NCI-H1417 treated with DMSO at 0.1 percent for 48 hours (cell line): ENCODE measurements at places on chromosomes 16 and 17.

DNA sequence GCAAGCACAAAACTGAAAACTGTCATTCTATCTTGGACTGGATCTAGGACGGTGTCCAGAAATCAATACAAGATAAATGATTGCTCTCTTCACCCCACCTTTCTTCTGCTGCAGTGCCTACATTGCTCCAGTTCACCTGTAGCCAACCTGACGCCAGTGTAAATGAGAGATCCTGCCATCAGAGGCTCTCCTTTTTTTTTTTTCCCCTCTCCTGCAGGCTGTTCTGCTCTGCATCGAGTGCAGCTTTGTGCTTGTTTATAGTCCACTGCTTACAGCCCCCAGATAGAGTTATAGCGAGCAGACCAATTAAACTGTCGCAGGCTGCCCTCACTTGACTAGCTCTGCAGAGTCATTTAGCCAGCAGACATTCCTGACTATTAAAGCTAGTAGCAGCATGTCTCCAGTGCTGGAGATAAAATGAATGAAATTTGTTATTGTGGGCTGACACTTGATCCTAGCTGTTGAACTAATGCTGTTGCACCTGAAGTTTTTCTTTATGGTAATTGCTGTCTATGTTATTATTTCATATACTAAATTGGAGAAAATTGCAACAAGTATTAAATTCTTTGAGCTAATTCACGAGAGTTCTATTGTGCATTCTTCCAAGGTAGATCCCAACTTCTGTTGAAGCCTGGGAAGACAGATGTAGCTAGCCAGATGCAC is 257.1 kb downstream of the FTO start:
- DNase-seq, result no peak

GRCh38 chr16:67236563-67237395 is 9.8 kb downstream of the TMEM208 start:
- no peak for DNase-seq

DNA sequence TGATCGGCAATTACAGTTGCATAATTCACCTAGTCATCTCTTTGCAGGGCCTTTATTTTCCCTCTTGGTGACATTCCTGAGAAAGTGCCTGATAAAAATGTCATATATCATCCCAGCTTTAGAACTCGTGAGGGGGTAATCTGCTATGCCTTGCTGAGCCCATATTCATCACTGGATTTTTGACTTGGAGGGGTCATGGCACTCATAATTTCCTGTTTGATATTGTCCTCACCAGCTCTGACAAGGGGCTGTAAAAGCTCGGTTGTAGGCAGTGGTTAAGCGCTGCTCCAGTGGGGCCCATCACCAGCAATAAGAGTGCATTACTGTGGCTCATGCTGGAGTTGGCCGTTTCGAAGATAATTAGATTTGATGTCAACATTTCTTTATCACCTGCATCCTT is 227.3 kb downstream of the IRX3 start:
- no peak for DNase-seq

- DNase-seq, result no peak
These were observed 577 bp downstream of the GSPT1 start for GRCh38 chr16:11915114-11915643.

DNA sequence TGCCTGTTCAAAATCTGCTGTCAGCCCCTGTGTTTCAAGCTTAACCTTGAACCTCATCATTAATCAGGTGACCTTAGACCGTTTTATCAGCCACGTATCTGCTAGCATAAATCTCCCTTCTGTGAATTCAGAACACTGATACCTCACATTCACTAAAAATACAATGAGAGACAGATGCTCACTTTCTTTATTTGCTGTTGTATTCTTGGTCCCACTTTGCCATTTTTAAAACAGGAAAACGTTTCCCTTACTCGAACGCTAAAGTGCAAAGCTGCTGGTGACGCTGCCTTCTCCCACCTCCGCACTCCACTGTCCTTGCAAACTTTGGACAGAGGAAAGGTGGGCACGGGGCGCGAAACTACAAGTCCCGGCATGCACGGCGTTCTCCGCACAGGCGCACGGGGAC is 220 bp upstream of the ARHGAP44 start:
- DNase-seq, result no peak

DNA sequence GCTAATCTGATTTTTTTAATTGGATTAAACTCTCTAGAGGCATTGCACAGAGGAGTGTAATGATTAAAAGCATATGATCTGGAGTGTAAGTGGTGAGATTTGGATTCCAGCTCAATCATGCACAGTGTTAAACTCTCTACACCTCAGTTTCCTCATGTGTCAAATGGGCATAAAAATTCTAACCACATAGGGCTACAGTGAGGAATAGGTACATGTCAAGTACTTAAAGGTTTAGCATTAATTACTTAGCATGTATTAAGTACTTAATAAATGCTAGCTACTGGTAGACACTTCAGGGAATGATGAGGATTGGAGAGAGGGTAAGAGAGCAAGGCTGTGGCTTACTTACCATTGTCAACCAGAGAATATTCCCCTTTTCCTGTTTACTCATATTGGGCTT is 17.1 kb downstream of the ERI2 start:
- DNase-seq, result no peak

DNA sequence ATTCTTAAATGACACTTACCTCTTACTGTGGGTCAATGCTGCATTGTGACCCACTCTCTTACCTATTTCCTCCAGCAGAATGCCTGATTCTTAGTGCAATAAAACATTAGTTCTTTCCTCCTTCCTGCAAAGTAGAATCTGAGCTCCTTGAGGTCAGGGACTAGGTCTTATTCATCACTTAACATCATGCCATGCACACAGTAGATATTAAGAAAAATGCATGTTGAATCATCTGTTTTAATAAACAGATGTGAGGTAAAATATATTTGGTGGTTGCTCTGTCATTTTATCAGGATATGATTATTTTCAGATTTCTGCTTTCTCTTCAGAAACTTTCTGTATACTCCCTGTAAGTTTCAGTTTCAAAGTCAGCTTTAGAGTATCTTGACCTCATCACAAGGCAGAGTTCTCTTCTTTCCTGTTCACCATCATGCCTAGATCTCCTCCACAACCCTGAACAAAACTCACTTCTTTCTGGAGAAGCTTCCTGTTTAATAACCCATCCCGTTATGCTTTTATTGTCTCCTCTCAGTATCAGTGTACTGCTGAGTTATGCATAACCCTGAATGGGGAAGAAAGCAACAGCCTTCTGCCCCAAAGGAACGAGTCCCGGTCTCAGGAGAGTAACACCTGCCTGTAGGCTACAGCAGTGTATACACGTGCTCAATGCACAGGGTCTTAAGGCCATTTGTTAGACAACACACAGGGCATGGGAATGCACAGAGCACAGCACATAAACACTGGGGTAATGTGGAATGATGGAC is 30.3 kb upstream of the SUPT4H1 start:
- no peak for DNase-seq

GRCh38 chr17:12088035-12088434 is 67.4 kb downstream of the MAP2K4 start:
- DNase-seq, result no peak

GRCh38 chr17:29038085-29038795 is 4.7 kb upstream of the PIPOX start:
- DNase-seq, result no peak
